ENCODE measurements at places on chromosomes 7 and 10.

- peak; percentile 32 for DNase-seq
Observed at GRCh38 chr10:92880233-92880861, 32.0 kb downstream of the EXOC6 start.

- DNase-seq, result no peak
Observed at GRCh38 chr7:69341288-69341687, 257.0 kb upstream of the AUTS2 start.

DNA sequence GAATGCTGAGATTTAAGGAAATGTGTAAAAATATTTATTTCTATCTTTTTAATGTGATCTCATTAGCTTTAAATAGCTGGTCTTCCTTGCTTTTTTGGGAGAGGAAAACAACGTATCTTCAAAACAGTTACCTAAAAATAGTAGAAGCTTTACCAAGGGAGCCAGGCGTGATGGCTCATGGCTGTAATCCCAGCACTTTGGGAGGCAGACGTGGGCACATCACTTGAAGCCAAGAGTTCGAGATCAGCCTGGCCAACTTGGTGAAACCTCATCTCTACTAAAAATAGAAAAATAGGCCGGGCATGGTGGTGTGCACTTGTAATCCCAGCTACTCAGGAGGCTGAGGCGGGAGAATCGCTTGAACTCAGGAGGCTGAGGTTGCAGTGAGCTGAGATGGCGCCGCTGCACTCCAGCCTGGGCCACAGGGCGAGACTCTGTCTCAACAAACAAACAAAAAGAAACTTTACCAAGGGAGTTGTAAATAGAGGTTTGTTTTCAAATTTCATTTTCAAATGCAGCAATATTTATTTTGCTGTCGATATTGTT, 48.4 kb upstream of the ITGB1 start:
- DNase-seq, result no peak

DNA sequence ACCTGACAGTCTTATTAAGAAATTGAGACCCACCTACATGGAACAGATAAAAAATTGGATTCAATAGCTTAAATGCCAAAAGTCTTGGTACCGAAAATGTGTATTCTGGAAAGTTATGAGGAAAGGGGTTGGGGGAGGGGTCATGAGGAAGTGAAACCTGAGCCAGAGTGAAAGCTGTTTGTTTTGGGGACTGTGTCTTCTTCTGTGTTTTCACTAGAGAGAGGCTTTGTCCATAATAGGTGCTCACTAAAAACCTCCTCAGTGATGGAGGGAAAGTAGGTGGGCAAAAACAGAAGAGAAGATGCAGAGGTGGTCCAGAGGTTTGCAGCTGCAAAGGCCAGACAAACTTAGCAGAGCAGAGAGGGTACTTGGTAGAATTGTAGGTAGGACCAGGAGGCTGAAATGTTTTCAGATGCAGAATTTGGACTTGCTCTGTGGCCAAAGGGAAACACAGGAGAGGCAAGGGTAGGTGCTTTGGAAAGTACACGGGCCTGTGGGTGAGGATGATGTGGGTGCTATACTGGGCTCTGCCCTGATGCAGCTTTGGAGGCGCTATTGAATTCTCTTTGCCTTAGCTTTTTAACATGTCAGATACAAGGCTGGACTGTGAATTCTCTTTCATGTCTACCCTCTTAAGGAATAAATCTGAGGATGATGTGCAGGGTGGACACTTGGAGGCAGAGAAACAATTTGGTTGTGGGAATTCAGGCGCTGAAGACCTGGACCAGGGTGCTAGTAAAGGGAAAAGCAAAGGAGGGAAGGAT, 254.6 kb downstream of the PTEN start:
- no peak for DNase-seq

DNA sequence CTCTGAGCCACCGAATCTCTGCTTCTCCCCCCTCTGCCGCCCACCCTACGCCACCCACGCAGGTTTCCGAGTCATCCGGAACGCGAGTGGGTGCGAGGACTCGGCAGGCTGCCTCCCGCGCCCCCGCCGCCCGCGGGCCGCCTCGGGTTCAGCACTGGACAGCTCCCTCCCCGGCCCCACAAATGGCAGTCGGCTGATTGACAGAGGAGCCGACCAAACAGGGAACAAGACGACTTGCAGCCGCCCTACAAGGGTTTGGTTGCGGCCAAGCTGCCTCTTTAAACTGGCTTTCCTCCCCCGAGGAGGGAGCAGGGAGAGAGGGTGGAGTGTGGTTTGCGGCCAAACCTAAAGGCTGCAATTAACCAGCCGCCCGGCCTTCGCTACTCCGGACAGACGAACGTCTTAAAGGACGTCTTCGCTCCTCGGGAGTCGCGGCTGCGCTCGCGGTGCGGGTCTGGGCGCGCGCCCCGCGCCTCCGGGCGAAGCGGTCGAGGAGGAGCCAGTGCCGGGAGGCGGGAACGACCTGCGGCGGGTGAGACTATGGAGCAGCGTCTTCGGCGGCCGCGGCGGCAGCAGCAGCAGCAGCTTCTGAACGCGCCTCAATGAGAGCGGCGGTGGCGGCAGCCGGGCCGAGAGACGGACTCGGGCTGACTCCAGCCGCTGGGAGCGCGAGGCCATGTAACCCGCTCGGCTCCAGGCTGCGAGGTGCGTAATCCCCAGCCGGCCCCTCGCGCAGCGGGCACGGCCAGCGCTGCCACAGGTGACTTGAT, at the start of gene GPR158:
Gene GPR158, plus strand, starts transcription at position 541 of the 770 bp plus-strand sequence. CDS start 420 bp downstream, outside the sequence.
- DNase-seq, result peak; percentile 63

DNA sequence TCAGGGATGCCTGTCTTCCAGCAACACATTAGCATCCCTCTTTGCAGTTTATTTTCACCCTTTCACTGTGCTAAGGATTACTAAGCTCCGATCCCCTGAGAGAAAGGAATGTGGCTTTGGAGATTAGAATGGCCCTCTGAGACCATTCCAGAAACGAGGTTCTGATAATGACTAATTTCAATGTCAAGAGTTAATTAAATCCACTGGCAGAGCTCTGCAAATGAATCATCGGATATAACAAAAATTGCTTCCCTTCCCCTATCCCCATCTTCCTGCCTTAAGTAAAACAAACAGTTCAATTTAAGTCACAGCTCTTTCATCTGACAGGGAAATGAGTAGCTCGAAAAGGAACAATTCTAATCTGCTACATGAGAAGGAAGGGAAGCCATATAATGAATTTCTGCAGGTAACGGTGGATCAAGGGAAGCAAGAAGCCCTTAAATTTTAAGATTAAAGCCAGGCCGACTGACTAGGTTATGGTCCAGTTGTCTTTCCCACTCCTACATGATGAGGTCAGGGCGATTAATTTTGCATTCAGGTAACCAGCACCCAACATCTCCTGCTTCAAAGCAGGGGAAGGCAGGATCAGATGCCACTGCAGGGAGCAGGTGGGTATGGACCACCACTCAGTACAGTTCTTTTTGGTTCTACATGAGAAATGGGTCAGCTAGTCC, 50.5 kb downstream of the MALSU1 start:
- no peak for DNase-seq

DNA sequence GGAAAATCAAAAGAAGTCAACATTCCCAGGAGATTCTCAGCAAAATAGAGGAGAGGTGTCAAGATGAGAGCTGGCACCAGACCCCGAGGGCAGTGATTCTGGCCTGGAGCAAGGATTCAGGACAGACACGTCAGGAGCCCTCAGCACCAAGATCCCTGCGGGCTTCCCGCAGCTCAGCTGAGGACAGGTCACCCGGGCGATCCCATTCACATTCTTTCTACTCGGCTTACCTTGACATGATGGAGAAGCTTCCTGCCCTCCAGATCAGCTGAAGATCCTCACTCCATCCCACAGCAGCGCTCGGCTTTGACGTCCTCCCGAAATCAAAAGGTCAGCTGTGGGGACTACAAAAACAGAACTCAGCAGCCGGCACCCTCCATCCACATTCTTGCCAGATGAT, 139.1 kb downstream of the DLG5 start:
- DNase-seq, result no peak

DNA sequence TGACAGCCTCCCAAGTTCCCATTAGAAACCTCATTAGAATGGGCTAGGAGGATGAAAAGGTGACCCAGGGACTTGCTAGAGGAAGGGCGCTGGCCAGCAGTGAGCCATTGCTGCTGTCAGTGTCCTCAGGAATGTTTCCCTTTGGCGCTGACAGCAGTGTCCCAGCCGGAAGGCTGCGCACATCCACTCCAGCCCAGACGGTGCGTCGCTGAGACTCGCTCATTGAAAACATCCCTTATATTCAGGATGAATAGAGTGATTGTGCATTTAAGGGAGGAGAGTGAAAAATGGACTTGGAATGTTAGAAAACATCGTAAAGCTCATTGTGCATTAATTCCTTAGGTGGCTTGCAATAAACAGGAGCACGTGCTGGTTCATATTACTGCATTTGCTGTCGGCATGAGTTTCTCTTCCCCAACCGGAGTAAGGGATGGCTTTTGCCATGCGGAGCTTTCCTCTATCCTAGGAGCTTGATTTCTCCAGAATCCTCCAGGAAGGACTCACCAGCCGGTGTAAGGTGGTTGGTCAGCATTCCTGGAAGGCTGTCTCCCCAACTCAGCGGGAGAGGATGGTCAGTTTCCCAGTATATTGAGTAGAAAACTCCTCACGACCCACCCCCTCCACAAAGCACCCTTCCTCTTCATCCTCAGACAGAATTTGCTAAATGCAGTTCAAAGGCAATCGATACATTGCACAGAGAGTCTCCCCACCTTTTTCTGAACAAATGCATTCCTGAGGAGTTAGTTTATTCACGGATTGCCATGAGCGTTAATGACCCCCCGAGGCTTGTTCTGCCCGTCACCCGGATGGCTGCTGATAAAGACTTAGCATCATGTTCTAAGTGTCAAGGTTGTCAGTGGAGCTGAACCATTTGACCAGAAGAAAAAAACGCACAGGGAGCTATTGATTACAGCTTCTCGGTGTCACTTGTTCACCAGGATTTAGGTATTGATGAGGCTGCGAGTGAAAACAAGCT, 201.8 kb downstream of the EBF3 start:
- no peak for DNase-seq

GRCh38 chr10:116030576-116030975, 242.4 kb downstream of the GFRA1 start:
- DNase-seq, result no peak

DNA sequence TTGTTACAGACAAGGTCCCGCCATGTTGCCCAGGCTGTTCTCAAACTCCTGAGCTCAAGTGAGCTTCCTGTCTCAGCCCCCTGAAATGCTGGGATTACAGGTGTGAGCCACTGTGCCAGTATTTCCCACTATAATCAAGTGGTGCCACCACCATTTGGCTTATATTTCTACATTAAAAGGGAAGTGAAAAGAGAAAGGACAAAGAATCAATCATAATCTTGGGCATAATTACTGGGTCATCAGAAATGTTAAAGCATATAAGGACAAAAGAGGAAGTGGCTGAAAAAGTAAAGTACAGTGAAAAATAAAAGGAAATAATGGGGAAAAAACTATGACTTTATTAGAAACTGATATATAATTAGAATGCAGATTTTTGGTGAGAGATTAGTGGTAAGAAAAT, 25.7 kb upstream of the ENTPD1 start:
- no peak for DNase-seq

DNA sequence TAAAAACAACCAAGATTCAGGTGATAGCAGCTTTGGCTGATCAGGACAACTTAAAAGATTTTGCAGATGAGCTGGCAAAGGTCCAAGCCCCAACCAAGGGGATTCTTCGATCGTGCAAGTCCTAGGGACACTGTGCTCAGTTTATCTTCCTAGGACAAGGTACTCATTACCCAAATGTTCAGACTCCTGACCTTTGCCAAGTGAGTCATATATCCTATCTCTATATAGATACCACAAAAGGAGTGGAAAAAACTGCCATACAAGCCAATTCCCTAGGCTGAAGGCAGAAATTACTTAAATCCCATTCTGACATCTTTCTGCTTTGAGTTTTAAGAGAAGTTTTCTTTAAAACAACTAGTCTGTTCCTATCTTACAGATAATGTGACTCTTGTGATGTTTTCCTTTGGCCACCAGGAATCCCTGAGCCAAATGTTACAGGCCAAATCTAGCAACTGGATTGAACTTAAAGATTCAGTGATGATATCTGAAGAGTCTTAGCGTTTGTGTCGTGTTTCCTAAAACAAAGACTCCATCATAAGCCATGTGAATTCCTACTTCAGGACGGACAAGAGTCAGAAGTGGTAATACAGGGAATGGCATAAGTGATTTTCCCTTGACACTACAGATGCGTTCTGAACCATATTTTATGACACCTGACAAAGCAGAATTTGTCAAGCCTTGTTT, 142.6 kb upstream of the ASAH2 start:
- no peak for DNase-seq

DNA sequence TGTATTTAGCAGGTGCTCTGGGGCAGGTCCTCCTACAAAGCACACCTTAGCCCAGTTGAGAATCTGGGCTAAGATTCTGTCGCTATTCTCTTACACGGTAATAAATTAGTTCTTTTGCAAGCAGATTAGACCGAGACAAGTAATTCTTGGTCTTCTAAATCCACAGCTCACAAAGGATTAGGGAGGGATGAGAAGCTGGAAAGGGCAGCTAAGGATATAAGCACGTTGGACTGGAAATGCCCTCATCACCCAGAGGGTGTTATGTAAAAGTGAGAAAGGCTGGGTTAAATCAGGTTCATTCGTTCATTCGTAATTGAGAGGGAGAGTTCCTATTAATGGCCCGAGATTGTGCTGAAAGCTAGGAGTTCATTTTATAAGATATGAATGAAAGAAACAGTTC, 41.8 kb downstream of the PFKFB3 start:
- DNase-seq, result no peak

DNA sequence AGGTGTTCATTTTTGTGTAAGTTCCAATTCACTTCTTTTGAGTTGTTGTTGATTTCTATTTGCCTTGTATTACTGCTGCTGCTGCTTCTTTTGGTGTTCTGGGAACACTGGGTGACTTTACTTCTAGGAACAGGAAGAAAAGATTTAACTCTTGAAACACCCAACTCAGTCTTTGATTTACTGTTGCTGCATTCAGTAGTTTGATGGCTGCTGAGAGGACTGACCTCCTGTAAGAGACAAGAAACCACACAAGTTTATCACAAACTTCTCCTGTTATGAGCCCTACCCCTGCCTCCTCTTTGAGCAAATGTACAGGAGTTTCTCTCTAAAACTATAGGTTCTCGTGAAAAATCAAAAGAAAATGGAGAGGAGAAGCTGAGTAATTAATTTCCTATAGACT, 161.7 kb downstream of the CTTNBP2 start:
- no peak for DNase-seq

DNA sequence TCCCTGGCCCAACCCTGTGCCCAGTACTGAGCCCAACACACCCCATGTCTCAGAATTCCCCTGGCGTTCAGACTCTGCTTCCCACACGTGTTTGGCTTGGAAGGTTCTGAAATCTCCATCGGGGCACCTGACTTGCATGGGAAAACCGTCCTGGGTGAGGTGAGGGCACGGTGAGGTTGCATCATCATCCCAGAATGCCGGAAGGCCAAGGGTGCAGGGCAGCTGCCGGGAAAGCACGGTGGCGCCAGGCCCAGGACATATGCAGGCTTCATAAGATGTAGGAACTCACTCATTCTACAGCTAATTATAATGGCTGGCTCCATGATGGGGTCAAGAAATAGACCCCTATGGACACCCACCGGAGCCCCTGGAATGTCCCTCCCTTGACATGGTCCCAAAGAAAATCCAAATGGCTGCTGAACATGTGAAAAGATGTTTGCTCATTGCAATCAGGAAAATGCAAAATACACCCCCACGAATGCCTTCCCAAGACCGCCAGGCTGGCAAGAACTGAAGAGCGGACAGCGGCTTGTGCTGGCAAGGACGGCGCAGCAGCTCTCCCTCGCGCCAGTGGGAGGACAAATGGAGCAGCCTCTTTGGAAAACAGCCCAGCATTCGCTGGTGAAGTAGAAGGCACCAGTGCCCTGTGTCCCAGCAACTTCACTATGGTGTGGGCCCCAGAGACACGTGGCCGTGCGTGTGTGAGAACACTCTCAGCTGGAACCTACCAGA, 2.3 kb downstream of the KNDC1 start:
- DNase-seq, result no peak

Data from pulmonary artery endothelial cell (primary cell).